ENCODE measurements at places on chromosomes 5 and 9.

- DNase-seq: no peak
Observed at GRCh38 chr9:133273819-133274218, 1.2 kb downstream of the ABO start.

DNA sequence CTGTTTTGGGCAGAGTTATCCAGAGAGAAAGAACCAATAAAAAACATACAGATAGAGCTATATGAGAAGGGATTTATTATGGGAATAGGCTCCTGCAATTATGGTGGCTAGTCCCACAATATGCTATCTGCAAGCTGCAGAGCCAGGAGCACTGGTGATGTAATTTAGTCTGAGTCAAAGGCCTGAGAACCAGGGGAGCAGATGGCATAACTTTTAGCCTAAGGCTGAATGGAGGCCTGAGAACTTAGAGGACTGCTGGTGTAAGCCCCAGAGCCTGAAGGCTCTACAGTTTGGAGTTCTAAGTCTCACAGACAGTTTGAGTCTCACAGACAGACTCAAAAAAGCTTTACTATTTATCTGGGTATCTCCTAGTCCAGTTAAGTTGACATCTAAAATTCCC is 263.8 kb downstream of the FBXL7 start:
- DNase-seq: no peak

DNA sequence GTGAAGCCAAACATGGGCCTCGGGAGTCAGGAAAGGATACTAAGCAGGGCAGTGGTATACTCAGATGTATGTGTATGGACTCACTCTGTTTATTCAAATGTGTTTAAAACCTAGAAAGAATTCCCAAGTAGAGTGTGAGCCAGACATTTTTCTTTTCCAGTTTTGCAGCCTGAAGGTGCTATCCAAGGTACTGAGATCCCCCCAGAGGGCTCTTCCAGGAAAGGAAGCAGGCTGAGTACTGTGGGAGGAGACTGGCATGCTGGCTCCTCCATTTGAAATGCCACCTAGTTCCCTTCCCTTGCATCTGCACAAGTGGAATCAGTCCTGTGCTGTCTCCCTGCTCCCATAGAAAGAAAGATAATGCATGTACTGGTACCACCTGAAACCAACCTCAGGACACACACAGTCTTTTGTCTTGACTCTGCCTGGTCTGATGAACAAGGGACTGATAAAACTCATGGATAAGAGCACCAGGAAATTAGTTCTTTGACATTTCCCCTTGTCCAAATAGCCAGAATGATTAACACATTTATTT is 85.9 kb downstream of the HRH2 start:
- no peak for DNase-seq

DNA sequence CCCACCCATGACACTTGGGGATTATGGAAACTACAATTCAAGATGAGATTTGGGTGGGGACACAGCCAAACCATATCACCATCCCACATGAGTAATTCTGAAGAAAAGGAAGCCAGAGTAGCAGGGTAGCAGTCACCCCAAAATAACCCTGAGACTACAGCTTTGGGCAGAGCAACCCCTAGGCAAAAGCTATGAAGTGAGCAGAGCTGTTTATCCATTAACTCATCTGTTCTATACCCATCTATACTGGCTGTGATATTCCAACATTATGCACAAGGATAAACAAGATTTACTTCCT is 12.3 kb upstream of the REEP5 start:
- no peak for DNase-seq

GRCh38 chr5:61800450-61800849 is 468.4 kb downstream of the ZSWIM6 start:
- no peak for DNase-seq

DNA sequence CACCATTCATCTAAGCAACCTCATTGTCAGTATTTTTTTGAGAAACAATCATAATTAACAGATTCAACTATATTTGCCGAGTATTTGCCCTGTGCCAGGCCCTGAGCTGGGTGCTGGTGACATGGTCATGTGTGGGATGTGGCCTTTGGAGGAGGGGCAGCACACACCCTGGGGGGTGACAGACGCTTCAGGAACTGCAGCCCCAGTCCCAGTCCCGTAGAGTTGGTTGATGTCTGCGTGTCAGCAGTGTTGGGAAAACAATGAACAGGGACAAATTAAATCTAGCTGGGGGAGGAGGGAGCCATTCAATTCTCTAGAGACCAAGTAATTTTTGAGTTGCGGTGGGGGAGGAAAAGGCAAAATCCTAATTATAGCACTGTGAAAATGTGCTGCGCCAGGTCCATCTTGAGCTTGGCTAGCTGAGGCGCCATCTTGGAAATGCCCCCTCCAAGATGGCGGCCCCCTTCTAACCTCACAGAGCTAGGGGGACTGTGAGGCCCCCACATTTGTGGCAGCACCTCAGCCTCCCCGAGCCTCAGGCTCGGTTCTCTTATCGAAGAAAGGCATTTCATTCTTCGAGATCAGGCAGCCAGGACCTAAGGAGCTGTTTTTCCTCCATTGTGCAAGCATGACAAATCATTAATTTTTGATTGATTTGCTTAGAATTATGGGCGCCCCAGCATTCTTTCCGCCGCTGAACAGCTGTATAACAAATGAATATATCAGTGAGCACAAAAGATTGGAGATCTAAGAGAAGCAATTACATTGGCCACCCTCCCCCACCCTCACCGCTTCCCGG is 87.8 kb downstream of the ZNF618 start:
- DNase-seq: no peak

- DNase-seq: no peak
Observed at GRCh38 chr5:180353980-180354452, 880 bp upstream of the GFPT2 start.

DNA sequence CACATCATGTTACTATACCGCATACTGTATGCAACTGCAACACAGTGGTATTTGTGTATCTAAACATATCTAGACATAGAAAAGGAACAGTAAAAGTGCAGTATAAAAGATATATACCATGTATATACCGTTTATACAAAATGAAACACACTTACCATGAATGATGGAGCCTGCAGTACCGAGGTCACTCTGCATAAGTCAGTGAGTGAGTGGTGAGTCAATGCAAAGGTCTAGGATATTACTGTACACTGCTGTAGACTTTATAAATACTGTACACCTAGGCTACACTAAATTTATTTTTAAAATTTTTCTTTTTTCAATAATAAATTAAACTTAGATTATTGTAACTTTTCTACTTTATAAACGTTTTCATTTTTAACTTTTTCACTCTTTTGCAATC is 29.3 kb downstream of the PRELID2 start:
- DNase-seq: no peak

- DNase-seq: no peak
Observed at GRCh38 chr5:56801256-56801655, 14.1 kb upstream of the MAP3K1 start.

DNA sequence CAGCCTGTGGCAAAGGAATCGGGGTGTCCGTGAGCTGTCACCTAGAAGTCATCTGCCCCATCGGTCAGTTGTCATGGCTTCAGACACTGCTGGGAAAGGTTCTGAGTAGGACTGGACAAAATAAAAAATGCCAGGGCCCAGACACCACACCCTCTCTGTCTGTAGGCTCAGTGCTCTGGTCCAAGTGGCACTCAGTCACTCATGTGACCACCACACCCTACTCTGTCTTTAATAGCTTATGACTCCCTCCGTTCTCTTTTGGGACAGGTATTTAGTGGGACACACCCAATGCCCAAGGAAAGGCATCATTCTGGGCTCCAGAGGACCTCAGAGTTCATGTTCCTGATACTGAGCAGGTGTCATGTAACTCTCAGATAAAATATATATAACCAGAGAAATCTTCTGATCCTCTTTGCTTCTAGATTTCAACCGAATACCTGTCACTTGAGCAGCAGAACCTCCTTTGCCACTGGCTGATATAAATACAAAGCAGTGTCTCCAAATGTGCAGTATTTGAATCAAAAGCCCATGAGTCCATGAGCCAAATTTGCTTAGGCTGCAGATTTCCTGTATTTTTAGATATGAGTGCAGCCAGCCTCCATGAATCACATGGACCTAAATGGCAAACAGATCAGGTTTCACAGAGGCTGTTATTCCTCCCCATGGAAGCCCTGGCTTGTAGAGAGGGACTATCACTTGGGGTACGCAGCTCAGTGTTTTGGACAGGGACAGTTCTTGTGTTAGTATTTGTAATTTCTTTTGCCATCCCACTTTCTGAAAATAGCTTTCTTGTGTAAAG is 272.0 kb downstream of the ARHGAP26 start:
- no peak for DNase-seq

DNA sequence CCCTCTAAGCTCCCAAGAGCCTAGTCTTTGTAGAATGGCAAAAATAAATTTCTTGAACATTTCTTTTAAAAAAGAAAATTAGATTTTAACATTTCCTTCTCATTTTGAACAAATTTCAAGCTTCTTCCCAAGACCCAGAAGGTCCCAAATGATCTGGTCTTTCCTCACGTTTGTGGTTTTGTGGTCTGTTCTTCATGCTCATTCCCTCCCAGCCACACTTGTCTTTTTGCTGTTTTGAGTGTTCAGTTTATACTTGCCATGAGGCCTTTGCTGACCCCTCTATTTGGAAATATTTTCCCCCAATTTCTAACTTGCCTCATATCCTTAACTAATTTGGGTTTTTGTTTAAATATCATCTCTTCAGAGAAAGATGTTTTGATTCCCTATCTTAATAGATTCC is 133.4 kb upstream of the PAPPA start:
- no peak for DNase-seq
